NCI-H748 treated with DMSO at 0.1 percent for 48 hours (cell line): ENCODE measurements at places on chromosomes 1 and 21.

DNA sequence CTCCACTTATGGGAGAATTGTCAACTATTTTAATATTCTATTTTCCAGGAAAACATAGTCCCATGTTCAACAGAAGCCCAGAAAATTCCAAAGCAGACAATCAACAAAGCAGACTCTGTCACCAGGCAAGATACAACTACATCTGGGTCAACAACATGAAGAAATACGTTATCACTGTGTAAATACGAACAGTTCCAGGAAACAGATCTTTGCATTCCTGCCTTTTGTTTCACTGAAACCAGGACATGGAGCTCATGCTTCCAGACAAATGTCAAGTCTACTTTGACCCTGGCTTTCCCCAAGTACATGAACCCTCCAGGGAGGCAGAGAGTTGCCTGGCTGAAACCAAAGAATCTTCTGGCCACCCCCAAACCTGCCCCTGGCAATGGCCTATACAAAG is 106.7 kb downstream of the SETD4 start:
- no peak for DNase-seq

GRCh38 chr1:225460737-225461532 is 33.1 kb upstream of the LBR start:
- no peak for DNase-seq

DNA sequence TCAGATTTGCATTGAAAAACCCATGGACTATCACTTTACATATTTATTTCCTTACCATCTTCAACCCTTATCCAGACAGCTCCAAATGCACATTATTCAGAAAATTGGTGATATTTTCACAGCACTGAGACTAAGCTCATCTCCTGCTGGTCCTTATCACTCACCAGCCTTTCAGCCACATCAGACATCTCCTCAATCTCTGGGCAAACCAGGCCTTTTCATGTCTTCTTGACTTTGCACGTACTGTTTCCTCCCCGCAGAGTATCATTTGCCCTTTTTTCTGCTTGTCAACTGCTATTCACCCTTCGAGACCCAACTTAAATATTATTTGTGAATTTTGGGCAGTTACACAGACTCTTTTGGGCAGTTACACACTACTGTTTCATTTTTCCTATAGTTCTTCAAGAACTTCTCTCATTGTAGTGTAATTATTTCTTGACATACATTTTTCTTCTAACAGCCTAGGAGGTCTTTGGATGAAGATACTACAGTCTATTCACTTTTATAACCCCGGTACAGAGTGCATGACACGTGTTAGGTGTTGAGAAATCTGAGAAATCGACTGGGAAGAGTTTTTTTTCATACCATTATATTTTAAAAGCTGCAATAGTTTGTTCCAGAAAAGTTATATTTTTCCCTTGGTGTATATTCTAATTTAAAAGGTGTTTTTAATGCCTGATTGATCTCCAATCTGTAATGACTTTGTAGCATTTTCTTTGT is 98.0 kb downstream of the FGGY start:
- DNase-seq: no peak

DNA sequence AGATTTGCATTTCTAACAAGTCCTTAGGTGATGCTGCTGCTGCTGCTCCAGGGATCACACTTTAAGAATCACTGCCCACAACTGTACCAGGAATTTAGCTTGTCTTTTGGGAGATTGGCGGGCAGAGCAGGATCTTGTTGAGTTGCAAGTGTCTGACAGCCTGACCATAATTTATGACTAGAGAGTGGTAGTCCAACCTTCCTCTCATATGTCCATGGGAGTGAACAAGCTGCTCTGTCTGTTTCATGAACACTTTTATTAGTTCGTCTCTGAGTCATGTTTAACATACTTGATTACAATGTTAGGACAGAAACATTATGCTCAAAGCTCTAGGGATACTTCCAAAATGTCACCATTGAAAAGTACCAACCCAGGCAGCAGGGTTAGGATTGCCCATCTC is 169.6 kb downstream of the TGFB2 start:
- no peak for DNase-seq

GRCh38 chr1:233078396-233078795 is 128.0 kb downstream of the NTPCR start:
- no peak for DNase-seq

- no peak for DNase-seq
Measured at GRCh38 chr1:85587841-85588240, 7.3 kb downstream of the CCN1 start.

- no peak for DNase-seq
Measured at GRCh38 chr1:237972186-237972585, 81.5 kb upstream of the ZP4 start.

- no peak for DNase-seq
Measured at GRCh38 chr1:30809514-30810263, 52.1 kb upstream of the LAPTM5 start.

DNA sequence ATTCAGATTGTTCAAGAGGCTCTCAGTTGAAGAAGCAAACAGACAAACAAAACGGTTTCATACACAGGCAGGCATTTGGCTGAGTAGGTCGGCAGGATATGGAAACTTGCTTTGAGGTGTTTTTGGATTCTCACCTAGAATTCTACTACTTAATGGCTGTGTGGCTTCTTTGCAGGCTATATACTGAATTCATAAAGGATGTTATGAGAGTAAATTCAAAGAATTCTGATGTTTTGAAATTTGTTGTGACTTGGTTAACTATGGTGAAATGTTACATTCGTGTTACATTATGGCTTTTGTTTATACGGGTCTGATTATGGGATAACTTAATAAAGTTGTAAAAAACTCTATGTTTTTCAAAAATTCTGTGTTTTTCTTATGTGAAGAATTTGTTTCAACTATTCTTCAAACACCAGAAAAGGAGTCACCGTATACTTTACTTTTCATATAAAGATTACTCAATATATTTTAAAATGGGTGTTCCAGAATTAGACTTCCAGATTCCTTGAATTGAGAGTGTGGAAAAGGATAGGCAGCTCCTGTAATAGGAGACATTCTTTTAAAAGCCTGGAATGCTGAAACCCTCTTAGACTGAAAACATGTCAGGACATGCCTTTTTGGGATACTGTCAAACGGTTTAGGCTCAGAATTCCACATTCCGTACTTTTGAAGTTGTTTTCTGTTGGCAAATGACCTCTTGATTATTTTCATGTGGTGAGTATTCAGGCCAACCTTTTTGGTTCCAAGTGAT is 8.2 kb upstream of the IRF2BP2 start:
- no peak for DNase-seq

GRCh38 chr1:213231795-213232231 is 180.8 kb downstream of the RPS6KC1 start:
- DNase-seq: peak; percentile 50

DNA sequence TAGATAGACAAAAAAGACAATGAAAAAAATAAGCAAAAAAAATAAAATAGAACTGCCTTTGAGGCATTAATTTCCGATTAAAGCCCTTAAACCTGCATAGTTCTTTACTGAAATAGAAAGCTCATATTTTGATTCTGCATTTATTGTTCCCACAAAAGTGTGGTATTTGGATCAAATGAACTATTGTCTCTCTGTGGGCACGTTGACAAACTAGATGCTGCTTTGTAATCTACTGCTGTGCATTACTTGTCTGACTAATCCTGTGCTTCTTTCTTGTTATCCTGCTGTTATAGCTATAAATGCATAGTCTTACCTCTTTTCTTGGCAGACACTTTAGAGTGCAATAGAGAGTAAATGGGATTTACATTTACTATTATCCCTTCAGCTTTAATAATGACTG is 31.4 kb upstream of the SLC35D1 start:
- no peak for DNase-seq

- DNase-seq: no peak
Measured at GRCh38 chr1:202282596-202283283, 59.0 kb downstream of the UBE2T start.

GRCh38 chr1:158509471-158510156 is 37.6 kb downstream of the OR10R2 start:
- DNase-seq: no peak

GRCh38 chr1:211376807-211377470 is 50.3 kb downstream of the TRAF5 start:
- no peak for DNase-seq

DNA sequence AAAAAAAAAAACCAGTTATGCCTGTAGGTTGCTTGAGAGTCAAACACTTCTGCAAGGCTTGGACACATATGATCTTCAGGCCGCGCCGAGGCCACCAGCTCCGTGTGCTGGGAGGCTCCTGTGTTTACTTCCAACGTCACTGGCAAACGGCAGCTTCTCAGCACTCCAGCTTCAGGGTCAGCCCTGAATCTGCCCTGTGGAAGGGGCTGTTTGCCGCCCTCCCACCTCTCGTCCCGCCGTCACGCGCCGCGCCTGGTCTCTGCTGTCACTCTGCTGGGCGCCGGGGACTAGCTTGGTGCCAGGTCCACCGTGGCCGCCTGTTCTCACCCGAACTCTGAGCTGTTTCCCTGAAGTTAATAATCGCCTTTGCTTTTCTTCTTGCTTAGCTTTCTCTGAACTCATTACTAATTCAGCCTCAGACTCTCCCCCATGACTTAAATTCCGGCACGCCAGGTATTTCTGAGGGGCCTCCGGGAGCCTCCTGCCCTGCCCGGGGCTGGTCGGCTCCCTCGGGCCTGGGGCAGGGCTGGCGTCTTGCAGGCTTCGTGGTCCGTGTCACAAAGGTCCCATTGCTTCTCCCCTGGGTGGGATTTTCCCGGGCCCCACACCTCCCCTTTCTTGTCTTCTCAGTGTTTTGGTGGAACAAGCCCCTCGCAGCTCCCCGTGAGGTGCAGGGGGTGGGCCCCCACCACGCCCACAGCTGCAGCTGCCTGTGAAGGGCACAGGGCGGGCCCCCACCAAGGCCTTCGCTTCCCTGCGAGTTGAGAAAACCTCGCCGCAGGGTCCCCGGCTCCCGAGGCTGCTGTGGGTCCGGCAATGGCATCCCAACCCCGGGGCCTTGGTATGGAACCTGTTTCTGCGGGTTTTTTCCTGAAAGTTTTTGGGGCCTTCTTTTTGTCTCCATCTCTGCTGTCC is 14.6 kb upstream of the C1orf159 start:
- no peak for DNase-seq

GRCh38 chr1:19844731-19845495 is 29.8 kb upstream of the RNF186 start:
- no peak for DNase-seq

GRCh38 chr21:31331231-31331630 is 12.8 kb downstream of the TIAM1 start:
- DNase-seq: no peak

DNA sequence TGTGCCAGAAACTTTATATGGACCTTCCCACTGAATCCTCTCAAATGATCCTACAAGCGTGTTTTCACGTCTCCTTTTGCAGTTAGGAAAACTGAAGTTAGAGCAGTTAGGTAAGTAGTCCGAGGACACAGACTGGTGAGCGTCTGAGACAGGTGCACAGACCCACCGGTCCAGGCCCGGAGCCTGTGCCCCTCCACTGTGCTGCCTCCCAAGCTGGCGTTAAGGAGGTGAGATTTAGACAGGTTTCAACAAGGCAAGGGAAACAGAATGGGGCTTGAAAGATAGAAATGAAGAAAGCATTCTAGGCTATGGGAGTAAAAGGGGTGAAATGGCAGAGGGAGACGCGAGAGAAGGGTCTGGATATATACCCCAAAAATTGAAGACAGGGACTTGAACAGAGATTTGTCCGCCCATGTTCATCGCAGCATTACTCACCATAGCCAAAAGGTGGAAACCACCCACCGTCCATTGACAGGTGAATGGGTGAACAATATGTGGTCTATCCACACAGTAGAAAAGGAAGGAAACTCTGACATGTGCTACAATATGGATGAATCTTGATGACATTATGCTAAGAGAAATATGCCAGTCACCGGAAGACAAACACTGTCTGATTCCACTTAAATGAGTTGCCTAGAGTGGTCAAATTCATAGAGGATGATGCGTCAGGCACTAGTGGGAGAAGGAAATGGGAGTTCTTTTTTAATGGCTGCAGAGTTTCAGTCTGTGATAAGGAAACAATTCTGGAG is 15.7 kb upstream of the PKP1 start:
- no peak for DNase-seq

DNA sequence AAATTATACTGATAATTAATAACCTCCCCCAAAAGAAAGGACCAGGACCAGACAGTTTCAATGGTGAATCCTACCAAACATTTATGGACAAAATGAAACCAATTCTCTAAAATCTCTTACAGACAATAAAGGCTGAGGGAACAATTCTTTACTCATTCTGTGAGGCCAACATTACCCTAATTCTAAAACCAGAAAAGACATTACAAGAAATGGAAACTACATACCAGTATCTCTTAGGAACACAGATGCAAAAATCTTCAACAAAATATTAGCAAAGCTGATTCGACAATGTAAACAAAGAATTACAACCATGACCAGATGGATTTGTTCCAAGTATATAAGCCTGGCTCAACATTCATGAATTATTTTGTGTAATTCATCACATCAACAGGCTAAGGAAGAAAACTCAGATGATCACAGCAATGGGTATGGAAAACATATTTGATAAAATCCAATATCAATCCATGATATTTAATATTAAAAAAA is 8.6 kb downstream of the TMED5 start:
- DNase-seq: no peak

DNA sequence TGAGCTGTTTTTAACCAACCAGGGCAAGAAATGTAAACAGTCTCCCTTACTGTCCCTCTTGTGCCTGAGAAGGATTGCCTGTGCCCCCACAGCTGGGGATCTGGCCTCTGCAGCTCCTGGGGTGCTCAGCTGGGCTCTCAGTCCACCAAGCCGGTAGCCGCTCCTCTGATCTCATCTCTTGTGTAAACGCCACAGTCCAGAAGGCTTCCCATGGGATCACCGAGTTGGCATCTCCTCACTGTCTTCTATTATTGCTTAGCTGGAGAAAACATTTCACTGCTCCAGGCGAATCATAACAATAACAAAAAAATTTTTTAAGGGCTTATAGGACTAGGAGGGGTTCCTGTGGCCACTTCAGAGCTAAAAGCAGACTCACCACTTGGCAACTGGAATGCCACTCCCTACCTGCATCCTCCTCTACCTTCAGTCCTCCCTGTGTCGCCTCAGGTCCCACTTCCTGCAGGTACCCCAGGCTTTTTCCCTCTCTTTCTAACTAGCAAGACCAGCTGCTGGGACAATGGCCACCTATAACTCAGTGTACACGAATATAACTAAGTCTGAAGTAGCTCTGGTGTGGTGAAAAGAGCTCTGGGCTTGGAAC is 75.8 kb downstream of the ATP1A1 start:
- no peak for DNase-seq
